ENCODE measurements at places on chromosomes 3 and 15.

GRCh38 chr3:67713764-67714469 lies 59.5 kb upstream of the SUCLG2 start:
- DNase-seq = no peak

GRCh38 chr15:92677999-92678398 lies 22.4 kb upstream of the FAM174B start:
- DNase-seq = peak; percentile 49

GRCh38 chr3:19931767-19932188 lies 2.2 kb downstream of the EFHB start:
- no peak for DNase-seq

DNA sequence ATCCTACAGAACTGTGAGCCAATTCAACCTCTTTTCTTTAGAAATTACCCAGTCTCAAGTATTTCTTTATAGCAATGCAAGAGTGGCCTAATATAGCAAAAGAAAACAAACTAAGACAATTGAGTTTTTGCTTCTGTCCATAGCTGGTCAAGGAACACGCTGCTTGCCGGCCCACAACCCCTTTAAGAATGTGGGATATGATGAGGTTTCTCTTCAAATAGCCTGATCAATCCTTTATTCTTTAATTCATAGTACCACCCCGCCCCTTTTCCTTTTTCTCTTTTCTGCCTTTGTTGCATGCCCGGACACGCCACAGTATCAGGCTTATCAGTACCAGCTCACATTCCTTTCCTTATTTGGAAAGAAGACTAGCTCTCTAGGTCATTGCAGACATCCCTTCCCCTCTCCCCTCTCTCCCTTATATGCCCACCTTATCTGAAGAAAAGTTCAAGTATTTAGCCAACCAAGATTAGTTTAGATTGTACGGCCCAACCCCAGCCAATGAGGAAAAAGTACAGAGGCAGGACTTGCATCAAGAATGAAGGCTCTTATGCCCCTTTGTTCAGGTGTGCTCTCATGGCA lies 404.5 kb downstream of the OCA2 start:
- DNase-seq = peak; percentile 57

- no peak for DNase-seq
Measured at GRCh38 chr3:23442598-23443383, 239.7 kb downstream of the UBE2E2 start.

DNA sequence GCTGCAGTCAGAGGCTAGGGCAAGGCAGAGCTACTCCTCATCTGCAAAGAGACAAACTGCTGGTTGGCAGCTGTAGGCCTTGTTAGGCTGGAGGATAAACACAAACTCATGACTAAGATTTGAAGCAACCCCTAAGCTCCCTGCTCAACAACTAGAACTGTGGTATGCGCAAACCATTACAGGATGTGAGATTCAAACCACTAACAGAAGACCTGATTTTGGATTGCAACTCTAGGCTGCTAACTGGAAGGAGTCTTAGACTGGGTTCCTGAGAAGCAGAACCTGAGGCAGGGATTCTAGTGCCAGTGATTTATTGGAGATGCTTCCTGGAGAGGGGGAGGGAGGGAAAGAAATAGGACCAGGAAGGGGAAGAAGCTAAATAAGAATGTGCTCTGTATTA lies 22.5 kb downstream of the CCR4 start:
- DNase-seq = no peak

GRCh38 chr3:196662033-196662432 lies 22.5 kb downstream of the NRROS start:
- no peak for DNase-seq

Measured in umbilical cord (tissue), 2 donors.